ENCODE measurements at places on chromosomes 12 and 14. TPM values are rescaled to one million over a fixed set of nuclear protein-coding genes. Genes with fewer than 3 reads are reported as not detected.

ZNF740 gene
- total RNA-seq, result 23.2 TPM

LMNTD1 gene
- total RNA-seq, result not detected

MLXIP gene
- total RNA-seq, result 26.3 TPM

DPY19L2 gene
- total RNA-seq, result 49.8 TPM

SPTLC2 gene
- 31.6 TPM for total RNA-seq

RAPGEF3 gene
- total RNA-seq, result 17.5 TPM

SPIC gene
- total RNA-seq, result not detected

PAX9 gene
- not detected for total RNA-seq

OVCH1 gene
- 2.5 TPM for total RNA-seq

NAV3 gene
- total RNA-seq, result 329 TPM

LRIG3 gene
- total RNA-seq, result 19.1 TPM

RILPL1 gene
- 7.5 TPM for total RNA-seq

ARMH4 gene
- 131 TPM for total RNA-seq

OR6C2 gene
- total RNA-seq, result not detected

CCDC175 gene
- 3.4 TPM for total RNA-seq

TMEM253 gene
- total RNA-seq, result not detected
